ENCODE measurements at places on chromosomes 7 and 10.
A peak's percentile ranks its signal among the peaks of the same experiment; 100 is the strongest.

DNA sequence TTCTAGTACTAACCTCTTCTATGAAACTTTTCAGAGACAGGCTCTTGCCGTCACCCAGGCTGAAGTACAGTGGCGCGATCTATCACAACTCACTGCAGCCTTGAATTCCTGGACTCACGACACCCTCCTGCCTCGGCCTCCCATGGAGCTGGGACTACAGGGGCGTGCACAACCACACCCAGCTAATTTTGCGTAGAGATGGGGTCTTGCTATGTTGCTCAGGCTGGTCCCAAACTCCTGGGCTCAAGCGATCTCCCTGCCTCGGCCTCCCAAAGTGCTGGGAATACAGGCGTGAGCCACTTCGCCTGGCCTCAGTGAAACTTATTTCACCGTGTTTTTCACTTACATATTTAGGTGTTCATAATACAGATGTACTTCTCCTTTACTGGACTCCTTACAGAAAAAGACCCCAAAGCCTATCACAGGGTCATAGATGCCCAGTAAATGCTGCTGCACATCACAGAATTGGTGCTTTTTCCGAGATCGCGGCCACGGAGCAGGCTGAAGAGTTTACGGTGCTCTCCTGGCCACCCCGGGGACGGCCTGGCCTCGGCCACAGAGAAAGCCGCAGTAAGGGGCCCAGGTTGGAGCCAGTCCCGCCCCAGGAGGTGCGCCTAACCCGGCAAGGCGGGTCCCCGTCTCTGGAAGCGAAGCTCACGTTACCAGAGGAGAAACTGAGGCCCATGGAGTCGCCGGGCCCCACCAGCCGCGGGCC lies 595 bp downstream of the TBL2 start:
- DNase-seq = no peak

DNA sequence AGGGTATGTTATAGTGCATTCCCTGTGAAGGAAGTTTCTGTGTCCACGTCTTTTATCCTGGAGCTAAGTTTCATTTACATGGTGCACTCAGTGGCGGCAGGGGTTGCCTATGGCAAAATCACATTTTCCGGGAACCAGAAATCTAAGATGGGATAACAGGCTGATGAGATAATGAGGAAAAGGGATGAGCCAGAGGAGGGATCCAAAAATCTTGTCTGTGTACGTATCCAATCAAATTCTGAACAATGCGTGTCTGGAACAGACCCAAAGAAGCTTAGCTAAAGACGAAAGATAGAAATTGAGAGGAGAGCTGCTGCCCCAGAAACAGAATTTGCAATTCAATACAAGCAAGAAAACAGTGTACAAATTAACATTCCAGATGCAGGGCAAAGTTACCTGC lies 16.1 kb downstream of the LANCL2 start:
- no peak for DNase-seq

DNA sequence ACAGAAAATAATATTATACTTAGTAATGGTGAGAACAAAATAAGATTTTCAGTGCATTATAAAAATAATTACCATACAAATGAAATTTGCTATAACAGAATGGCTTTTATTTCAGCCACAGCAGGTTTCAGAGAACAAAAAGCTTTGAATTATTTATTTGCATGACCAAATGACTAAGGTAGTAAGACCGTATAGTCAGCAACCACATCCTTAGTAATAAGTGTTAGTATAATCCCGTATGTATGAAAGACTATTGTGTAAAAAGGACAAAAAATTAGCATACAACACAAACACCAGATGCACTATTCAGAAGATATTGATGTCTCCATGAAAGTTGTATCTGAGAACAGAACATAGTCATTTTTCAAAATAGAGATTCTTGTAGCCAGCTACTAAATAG lies 12.2 kb downstream of the PDZD8 start:
- DNase-seq = no peak

DNA sequence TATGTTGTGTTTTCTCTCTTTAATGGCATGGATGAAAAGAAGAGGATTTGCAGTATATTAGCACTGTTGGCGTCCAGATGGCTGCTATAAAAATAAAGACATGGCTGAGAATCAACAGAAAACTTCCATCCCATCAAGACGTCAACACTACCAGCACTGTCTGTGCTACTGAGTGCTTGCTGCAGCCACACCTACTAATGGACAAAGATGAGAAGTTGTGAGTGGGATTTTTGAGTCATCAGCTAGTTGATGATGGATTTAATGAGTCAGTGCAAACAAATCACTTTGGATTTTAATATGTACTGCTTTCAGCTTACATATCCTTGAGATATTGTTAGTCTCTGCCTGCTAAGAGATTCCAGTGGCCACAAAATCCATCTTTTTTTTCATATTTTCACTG lies 631.0 kb upstream of the ANKRD30A start:
- peak; percentile 43 for DNase-seq

DNA sequence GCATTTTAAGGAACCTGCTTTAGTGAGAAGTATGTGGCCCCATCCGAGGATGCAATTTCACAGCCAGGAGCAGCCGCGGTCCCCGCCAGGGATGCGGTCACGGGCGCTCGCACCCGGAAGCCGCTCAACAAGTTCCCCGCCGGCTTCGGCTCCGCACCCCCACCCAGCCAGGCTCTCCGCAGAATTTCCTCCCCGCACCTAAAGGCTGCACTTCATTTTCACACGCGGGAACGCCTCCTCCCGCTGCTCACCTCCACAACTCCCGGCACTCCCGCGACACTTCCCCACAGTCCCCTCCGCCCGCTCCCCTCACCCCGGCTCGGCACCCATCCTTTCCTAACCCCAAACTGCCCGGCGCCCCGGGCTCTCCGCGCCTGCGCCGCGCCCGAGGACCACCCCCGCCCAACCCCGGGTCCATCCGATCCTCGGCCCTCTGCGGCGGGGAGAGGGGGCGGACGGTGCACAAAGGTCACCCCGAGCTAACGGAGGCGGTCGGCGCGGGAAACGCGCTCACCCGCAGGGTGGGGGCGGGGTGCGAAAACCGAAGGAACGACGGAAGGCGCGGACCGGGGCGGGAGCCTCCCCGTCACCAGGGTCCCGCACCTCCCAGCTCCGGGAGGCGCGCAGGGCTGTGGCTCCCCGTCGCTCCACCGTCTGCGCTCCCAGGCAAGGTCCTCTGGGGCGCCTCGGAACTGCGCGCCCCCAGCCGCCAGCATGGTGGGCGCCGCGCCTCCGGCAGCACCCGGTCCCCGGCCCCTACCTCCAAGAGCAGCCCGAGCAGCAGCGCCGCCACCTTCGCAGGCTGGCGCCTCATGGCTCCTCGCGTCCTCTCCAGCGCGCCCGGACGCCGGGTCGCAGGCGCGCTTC lies 558 bp downstream of the VOPP1 start:
- DNase-seq = peak; percentile 66

All from urothelium cell line (cell line).